ENCODE measurements at places on chromosomes 1 and 21. TPM values are rescaled to one million over a fixed set of nuclear protein-coding genes. Genes with fewer than 3 reads are reported as not detected.

MATN1 gene
- total RNA-seq, result 0.36 TPM

DNA sequence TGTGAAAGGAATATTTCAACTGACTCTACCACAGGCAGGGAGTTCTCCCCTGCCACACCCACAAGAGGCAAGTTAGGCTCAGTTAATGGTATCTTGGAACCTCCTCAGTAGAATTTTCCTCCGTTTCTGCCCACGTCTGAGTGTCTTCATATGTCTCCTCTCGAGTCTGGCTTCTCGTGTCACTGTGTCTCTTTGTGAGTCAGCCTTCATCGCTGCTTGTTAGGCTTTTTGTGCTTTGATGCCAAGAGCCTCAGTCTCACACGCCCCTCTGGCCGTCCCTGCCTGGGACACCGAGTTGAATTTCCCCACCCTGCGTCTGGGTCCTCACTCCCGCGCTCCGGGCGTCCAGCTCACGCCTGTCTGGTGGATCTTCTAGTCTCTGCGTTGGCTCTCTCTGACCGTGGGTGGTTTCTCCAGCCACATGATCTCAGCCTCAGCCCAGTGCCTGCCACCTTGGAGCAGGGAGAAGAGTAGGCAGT lies 125.7 kb upstream of the GADD45A start:
- no peak for DNase-seq

MIXL1 gene
- not detected for total RNA-seq

GRCh38 chr1:20846461-20847374 lies 59.6 kb upstream of the HP1BP3 start:
- no peak for DNase-seq

GRCh38 chr1:51316113-51316845 lies 14.1 kb downstream of the TTC39A start:
- peak; percentile 45 for DNase-seq

CDK18 gene
- 3.6 TPM for total RNA-seq

- DNase-seq, result no peak
These were observed 266.3 kb upstream of the OLFM3 start for GRCh38 chr1:102262994-102263393.

GPR25 gene
- total RNA-seq, result not detected

DNA sequence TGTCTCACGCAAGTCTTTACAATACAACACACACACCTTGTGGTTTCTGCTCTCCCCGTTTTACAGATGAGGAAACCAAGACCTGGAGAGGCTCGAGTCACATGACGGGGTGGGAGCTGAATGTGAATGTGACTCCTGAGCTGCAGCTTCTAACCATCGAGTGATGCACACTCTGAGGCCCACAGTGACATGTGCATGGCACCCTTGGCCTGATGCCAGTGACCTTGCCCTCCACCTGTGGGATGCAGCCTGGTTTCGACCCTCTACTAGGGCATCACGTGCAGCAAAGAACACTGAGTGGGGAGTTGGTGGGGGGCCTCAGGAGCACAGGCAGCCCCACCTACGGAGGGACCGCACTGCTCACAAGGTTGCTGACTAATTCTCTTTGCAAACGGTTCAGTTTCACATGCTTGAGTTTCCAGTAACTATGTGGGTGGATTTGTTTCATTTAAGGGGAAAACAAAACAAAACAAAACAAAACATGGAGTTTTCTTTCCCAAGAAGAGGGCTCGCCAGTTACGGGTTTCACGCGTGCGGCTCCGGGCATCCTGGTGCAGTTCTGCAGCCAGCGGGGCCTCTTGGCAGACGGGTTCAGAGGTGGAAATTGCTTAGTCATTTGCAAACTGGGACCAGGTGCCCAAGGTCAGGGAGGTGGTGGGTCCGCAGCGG lies 22.9 kb downstream of the SPSB1 start:
- peak; percentile 79 for DNase-seq

DNA sequence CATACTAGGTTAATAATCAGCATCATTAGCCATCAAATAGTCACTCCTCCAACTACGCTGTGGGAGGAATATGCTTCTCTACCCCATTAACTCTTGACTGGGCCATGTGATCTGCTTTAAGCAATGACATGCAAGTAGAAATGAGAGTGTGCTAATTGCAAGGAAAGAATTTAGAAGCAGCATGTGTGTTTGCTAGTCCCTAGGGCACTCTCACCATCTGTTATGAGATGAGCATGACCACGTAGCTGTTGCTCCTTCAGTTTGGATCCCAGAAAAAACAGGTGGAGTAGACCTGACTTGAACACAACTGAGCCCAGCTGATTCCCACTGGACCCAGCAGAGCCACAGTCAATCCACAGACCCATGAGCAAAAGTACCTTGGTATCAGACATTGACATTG lies 19.7 kb upstream of the RGS7 start:
- DNase-seq, result no peak

- DNase-seq, result peak; percentile 91
These were observed 9.9 kb upstream of the CDCA8 start for GRCh38 chr1:37682334-37682987.

DNA sequence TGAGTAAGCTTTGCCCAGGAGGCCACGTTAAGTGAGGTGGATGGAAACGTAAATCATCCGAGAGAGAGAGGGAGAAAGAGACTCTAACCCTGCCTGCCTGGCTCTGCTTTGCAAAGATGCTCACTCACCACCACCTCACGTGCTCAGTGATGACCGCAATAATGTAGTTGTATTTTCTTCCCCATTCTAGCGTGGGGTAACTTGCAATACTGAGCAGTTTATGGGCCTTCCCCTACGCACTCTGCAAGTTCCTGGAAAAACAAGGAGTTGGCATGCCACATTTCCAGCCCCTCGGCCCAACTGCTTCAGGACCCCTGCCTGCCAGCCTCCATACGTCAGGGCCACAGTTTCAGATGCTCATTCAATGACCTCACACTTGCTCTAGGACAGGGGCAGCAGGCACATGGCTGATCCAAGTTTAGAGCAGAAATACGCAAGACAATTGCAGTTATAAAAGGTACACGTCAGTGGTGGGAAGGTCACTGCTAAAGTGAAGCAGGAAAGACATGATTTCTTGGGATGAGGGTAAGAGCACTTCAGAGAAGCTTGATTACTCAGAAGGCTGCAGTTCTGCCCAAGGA lies 112.5 kb upstream of the RAB4A start:
- DNase-seq, result no peak

- no peak for DNase-seq
These were observed 44.7 kb upstream of the PALMD start for GRCh38 chr1:99601208-99601607.

DNA sequence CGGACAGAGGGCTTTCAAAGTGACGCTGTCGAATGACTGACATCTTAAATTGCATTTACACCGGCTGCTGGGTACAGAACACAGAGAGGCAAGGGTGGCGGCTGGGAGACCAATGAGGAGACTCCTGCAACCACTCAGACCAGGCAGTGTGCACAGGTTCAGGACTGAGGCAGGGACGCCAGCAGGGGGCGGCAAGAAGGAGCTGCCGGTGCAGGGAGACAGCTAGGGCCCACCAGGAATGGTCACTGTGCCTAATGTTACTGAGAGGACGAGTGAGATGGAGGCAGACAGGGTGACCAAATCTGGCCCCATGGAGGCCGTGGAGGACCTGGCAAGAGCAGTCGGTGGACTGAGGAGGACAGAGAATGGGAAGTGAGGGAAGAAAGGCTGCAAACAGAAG lies 23.5 kb downstream of the GLIS1 start:
- DNase-seq, result peak; percentile 22

DNA sequence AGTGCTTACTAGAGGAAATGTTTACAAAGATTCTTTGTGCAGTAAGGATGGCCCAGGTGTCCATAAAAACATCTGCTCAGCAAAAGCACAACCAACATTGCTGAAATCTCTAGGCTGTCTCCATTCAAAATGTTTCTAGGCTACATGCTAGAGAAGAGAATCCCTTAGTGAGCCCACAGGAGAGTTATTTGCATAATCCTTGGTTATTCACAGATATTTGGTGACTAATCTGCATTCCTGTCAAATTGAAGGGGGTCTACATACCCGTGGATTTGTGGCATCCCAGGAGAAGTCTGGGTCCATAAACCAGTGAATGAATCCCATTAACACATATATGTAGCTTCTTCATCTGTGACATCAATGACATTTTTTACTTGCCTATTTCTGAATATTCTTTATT lies 261.3 kb upstream of the ESRRG start:
- DNase-seq, result no peak

GRCh38 chr1:153888533-153888932 lies 34.2 kb downstream of the GATAD2B start:
- no peak for DNase-seq

OR6N1 gene
- total RNA-seq, result not detected

DNA sequence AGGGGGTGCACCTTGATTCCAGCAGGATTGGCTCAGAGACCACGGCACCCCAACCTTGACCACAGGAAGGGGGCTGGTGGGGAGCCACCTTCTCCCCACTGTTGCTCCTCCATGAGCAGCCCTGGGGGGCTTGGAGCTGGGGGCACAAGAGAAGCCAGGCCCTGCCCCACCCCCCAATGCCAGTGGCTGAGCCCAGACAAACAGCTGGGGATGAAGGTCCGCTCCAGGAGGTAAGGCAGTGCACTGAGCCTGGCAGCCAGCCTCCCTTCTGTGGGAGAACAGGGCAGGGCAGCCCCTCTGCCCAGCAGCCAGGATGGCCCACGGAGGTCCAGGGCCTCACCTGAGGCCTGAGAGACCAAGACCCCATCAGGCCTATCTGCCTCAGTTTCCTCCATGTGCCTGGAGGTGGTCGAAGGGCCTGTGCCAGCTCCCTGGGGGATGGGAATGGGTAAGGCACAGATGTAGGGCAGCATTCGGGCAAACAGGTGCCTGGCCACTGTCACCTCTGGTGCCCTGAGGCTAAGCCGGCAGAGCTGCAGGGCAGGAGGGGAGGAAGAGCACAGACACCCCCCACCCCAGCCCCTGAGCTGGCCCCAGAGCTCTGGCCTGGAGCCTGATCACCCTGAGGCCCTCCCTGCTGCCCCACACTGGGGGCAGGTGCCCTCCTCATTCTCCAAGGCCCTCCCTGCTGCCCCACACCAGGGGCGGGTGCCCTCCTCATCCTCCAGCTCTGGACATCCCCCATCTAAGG lies 7.1 kb downstream of the ITGB2 start:
- no peak for DNase-seq

KCNE1 gene
- not detected for total RNA-seq

GRCh38 chr1:31159323-31159722 lies 80.4 kb downstream of the NKAIN1 start:
- DNase-seq, result no peak

GJC2 gene
- total RNA-seq, result 0.17 TPM

DNA sequence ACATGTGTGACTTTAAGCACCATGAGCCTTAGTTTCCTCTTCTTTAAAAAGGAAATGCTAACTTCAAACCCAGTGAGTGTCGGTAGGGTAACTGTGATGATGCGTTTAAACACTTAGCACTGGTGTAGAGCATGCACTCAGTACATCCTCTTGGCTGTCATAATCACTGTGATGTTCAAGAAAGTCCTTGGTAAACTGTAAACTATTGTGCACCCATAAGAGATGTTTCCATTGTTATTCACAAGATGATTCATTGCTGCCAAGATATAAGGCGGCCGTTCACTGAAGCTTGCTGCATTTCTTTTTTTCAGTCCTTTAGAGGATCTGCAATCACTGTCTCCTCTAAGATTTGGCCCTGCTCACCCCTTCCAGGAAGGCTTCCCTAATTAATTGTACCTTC lies 61.8 kb upstream of the DAB1 start:
- no peak for DNase-seq

GRCh38 chr1:201183753-201184152 lies 6.9 kb upstream of the IGFN1 start:
- DNase-seq, result no peak

CFHR1 gene
- total RNA-seq, result not detected

- DNase-seq, result no peak
These were observed 29.1 kb upstream of the GOLT1A start for GRCh38 chr1:204242920-204243319.

NDUFS2 gene
- total RNA-seq, result 130 TPM

- DNase-seq, result no peak
These were observed 76.0 kb downstream of the NRIP1 start for GRCh38 chr21:14988760-14989159.

- no peak for DNase-seq
These were observed 77.9 kb upstream of the EXO1 start for GRCh38 chr1:241770115-241770514.

SMCP gene
- not detected for total RNA-seq

GRCh38 chr1:41500378-41500777 lies 15.9 kb upstream of the EDN2 start:
- no peak for DNase-seq

RGL1 gene
- total RNA-seq, result 2.7 TPM

DNA sequence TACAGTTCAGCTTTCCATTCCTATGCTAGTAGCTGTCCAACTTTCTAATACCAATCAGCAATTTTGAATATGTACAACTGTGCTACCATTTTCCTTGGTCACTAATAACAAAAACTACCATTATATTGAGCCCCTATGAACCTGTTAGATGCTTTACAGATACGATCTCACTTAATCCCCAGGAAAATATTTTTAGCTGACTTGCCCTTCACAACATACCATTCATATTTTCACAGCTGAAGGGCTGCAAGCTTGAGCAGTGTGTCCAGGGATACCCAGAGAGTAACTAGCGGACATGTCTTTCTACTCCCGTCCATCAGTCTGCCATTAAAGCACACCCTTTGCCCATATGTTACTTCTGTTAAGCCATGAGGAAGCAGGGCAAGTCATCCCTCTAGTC lies 140.5 kb downstream of the SPATA46 start:
- DNase-seq, result no peak

DNA sequence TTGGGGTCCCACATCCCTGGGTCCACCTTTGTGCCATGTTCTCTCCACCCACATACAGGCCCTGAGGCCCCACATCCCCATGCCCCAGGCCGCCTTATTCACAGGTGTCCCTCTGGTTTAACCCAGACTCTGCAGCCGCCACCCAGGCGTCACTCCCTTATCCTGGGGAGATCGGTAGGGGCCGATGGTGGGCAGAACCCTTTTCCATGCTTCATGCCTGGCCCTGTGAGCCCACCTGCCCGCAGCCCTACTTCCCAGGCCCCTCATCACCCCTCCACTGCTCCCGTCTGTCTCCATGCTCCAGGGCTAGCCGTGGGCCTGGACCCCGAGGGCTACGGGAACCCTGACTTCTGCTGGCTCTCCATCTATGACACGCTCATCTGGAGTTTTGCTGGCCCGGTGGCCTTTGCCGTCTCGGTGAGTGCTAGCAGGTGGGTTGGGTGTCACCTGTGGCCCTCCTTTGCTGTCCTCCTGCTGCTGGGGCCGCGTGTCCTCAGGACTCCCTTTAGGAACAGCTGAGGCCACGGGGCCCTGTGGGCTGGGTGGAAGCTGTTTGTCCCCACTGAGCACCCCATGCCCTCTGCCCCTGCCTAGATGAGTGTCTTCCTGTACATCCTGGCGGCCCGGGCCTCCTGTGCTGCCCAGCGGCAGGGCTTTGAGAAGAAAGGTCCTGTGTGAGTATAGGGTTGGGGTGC lies 12.2 kb downstream of the PSRC1 start:
- DNase-seq, result no peak

GRCh38 chr1:58063095-58063494 lies 483.4 kb downstream of the OMA1 start:
- DNase-seq, result no peak

PDZK1IP1 gene
- total RNA-seq, result not detected

Data from activated naive CD4-positive, alpha-beta T cell treated with anti-CD3 and anti-CD28 coated beads for 36 hours (primary cell).